ENCODE measurements at places on chromosomes 16 and 17.

GRCh38 chr17:56260376-56261002, 107.2 kb downstream of the ANKFN1 start:
- no peak for DNase-seq
- no peaks in the 10 kb centered on the region for H3K36me3 ChIP-seq
- no peaks in the 10 kb centered on the region for H3K4me1 ChIP-seq
- no peak overlapping the region for H3K4me3 ChIP-seq
- H3K27me3 ChIP-seq: no peaks in the 10 kb centered on the region

DNA sequence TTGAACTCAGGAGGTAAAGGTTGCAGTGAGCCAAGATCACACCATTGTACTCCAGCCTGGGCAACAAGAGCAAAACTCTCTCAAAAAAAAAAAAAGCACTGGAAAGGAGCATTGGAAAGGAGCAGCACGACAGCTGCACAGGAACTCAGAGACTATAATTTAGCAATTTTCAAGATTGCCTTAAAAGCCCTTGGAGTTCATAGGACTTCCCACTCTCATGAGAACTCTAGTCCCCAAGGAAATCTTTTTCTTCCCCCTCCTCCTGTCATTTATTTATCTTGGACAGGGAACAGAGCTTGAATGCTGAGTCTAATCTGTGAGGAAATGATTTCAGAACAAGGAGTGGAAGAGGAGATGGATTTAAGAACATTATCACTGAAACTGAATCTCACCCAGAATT, 69.0 kb downstream of the PLXDC1 start:
- H3K27me3 ChIP-seq: peaks cover 2% of the 10 kb centered on the region
- H3K4me3 ChIP-seq: no peak overlapping the region
- no peaks in the 10 kb centered on the region for H3K4me1 ChIP-seq
- DNase-seq: no peak
- no peaks in the 10 kb centered on the region for H3K36me3 ChIP-seq

GRCh38 chr16:16092925-16093627, 130.2 kb downstream of the ABCC6 start:
- no peak overlapping the region for H3K27ac ChIP-seq
- H3K27me3 ChIP-seq: no peaks in the 10 kb centered on the region
- peaks cover 21% of the 10 kb centered on the region for H3K36me3 ChIP-seq
- H3K4me1 ChIP-seq: no peaks in the 10 kb centered on the region

GRCh38 chr16:51896013-51896412, 650.9 kb downstream of the TOX3 start:
- H3K27ac ChIP-seq: no peak overlapping the region
- no peak overlapping the region for H3K4me3 ChIP-seq
- no peaks in the 10 kb centered on the region for H3K36me3 ChIP-seq
- H3K27me3 ChIP-seq: no peaks in the 10 kb centered on the region

GRCh38 chr16:87163637-87164036, 153.6 kb downstream of the C16orf95 start:
- H3K27me3 ChIP-seq: no peaks in the 10 kb centered on the region
- DNase-seq: no peak
- peaks cover 18% of the 10 kb centered on the region for H3K4me1 ChIP-seq
- H3K36me3 ChIP-seq: no peaks in the 10 kb centered on the region
- H3K27ac ChIP-seq: no peak overlapping the region
